ENCODE measurements at places on chromosomes 2 and 18.

DNA sequence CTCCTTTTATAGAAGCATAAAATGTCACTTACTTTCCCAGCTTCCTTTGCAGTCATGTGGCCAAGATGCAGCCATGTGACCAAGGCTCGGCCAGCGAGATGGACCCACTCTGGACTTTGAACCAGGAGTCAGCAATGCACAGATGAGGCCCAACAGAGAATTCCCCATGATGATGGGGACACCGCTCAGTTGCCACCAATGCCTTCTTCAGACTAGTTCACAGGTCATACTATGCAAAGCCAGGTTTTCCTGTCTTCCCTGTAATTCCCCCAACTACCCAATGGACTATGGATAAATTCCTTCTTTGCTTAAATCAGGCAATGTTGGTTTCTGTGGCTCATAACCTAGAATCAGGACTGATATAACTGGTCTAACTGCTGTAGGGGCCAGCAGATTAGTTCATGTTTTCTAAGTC lies 22.5 kb upstream of the REL start:
- no peak for DNase-seq

DNA sequence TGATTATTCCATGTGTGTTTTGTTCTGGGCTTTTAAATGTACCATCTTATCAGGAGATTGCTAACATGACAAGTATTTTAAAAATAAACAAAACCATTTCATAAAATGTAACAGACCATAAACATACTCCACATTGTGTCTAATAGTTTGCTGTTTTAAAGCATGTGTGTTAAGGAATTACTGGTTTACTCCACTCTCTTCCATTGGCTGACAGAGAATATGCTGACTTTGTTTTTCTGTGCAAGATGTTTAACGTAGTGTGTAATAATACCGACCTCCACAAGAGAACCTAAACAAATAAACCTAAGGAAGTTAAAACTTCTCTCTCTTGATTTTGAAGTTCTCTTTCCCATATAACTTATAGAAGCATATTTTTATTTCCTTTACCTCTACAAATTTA lies 17.0 kb upstream of the TMEM18 start:
- no peak for DNase-seq

GRCh38 chr2:7237466-7237865 lies 320.3 kb downstream of the RNF144A start:
- no peak for DNase-seq

DNA sequence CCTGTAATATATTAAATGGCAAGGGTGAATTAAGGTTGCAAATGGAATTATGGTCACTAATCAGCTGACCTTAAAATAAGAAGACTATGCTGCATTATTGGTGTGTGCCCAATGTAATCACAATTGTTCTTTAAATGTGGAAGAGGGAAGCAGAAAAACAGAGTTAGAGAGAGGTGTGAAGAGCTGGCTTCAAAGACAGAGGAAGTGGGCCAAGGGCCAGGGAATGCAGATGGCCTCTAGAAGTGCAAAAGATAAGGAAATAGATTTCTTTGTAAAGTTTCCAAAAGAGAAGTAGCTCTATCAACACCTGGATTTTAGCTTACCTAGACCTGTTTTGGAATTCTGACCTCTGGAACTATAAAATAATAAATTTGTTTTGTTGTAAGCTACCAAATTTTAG lies 276.0 kb downstream of the LRRTM1 start:
- DNase-seq, result no peak

- DNase-seq, result no peak
Measured at GRCh38 chr2:186456941-186457340, 29.1 kb upstream of the ZC3H15 start.

DNA sequence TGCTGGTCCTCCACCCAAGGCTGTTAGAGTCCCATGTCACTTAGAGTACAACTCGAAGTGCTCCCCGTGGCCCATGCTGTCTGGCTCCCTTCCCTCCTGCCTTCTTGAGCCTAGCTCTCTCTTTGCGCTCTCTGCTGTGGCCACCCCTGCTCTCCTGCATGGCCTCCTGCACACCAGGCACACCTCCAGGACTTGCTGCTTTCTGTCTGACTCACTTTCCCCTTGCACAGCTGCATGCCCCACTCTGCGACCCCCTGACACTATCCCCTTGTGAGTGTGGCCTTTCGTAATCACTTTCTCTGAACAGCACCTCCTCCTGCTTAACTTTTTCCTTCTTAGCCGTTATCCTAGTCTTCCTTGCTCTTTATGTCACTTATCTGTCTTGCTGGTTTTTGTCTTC lies 343.6 kb downstream of the TGIF1 start:
- no peak for DNase-seq

DNA sequence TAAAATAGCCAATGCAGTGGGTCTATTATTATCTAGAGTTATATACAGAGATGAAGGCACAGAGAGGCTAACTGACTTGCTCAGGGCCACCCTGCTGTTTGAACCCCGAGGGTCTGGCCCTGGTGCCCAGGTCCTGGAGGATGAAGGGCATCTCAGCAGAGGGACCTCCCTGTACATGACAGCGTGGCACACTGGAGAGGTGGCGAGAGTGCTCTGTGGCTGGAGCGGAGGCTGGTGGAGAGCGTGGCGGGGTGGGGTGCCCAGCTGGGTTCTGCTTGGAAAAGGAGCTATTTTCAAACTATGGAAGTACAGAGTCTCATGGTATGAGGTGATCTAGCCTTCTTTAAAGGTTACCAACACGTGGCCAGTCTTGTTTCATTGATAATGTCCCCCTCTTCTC lies 35.8 kb downstream of the GREB1 start:
- no peak for DNase-seq

DNA sequence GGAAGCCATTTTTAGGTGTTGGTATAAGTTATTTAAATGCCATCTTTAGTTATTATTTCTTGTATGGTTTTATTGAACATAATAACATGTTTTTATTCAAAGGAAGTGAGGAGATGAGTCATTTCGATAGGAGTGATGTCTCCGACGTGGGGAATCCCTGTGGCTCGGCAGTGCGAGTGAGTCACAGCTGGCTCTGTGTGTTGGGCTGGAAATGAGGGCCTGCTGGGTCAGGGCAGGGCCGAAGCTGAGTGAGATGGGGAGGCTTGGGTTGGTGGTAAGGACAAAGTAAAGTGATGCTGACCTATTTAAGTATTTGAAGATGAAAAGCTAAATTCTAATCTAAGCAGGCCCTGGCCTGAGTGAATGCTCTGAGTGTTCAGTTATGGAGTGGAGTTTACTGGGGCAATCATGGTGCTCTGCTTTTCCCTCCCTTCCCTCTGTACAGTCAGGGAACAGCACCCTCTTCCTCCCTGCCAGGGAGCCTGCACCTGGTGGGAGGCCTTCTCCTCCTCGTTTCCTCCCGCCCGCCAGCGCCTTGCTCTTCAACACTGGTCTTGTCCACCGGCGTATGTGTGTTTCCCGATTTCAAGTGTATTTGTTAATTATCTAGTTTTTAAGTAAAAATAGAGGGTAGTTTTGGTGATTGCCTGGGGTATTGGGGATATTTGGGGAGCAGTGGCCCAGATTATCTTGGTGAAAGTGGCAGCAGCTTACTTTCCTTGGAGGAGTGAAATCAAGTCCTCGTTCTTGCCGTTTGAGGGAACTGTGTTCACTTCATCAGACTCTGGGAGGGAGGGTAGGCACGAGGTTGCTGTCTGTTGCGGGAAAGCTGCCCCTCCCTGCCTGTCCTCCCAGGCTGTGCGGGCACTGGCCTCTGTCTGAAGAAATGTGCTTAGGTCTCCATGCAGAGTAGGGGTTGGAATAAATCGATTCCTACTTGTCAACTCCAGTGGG lies 157.0 kb downstream of the LDLRAD4 start:
- no peak for DNase-seq

GRCh38 chr2:217746808-217747207 lies 256.0 kb downstream of the TNS1 start:
- no peak for DNase-seq

DNA sequence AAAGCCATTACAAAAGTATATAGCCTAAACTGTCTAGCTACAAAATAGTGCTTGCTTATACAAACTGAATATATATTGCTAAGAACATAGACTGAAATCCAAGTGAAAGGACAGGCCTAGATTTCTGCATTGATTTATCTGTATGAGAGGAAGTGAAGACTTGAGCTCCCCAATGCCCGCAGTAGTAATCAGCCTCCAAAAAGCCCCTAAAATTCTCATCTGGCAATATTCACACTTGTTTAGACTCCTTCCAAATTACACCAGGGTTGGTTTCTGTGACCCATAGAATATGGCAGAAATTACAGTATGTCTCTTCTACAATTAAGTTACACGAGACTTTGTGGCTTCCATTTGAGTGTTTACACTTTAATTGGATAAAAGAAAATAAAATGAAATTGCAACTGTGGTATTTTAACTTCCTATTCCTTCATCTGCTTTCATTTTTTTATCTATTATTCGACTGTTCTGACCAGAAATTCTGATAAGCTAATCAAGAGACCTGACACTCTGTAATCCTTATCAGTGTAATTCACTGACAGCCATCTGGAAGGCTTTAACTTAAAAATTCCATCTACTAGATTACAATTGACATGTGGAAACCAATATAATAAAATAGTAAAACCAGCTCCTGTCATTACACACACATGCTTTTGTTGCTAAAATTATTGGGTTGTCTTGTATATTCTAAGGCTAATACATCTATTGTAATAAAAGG lies 21.1 kb downstream of the ABCB11 start:
- DNase-seq, result no peak

All from NT2/D1 (cell line).